ENCODE measurements at places on chromosomes 6 and 20.

DNA sequence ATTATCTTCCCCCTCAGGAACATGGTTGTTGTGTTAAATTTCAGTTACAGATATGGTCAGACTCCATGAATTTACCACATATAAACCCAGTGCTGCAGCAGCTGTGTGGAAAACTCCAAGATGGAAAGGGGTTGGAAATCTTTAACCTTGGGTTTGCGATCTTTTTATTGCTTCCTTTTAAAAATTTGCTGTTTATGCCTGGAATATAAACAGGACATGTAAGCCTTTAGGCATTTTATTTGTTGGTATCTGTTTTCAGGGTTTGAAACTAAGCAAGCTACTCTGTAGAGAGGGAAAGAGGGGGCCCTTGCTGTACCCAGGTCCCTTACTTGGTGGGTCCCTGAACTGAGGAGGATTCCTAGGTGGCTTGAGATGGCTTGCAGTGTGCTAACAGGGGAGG is 778 bp downstream of the PKIG start:
- DNase-seq, result no peak

DNA sequence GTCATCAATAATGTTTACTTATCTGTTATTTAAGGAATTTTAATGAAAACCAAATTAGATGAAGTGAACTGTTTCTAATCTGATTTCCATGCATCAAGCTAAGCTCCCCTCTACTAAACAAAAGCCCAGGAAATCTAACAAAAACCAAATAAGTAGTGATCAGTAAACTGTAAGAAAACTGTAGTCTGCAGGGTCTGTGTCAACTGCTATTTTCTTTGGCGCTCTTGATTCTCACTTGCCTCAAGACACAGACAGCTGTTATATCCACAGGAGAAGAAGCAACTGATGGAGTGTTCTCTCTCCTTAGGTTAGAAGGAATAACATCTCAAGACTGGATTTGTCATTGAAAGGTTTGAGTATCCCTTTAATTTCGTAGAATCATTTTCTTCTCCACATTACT is 293.5 kb downstream of the PHF3 start:
- DNase-seq, result no peak

DNA sequence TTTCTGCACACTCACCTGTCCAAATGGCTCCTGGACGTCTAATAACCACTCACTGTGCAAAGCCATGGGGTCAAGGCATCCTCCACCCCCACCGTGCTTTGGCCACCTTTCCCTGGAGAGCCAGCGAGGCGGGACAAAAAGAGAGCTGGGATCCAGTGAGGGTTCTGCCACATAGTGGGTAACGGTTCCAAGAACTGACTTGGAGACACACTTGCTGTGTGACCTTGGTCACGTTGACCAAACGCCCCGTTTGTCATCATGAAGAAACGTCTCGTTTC is 287.2 kb downstream of the TFAP2C start:
- DNase-seq, result no peak

DNA sequence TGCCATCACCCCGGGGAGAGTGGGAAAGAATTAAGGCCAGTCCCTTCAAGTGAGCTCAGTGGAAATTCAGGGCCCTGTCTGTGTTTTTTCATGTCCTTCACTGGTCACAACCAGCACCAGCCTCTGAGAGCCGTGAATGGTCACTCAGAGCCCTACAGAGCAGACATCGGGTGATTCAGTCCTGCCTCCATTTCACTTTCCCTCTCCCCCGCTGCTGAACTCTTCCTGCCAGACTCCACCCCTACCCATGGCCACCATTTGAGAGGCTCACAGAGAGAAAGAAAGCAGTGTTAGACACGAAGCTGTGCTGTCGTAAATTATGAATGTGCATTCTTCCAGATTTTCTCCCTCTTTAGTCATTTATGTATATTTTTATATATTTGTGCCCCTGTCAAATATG is 5.4 kb downstream of the R3HDML start:
- DNase-seq, result no peak

DNA sequence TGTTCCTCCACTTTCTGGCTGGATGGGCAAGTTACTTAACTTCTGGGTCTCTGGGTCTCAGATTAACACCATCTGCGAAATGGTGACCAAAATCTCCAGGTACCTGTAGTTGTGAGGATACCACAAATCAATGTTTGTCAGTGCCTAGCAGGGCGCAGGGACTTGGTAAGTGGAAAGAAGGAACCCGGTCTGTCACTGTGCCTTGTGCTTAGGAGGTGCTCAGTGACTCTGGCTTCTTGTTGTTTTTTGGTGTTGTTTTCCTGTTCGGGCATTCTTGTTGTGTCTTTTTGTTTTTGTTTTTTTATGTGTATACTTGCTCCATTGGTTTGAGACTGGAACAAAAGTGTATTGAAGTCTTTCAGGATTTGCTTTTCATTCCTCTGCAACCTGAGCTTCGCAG is 17.8 kb downstream of the TM9SF4 start:
- DNase-seq, result no peak

GRCh38 chr20:18188434-18188833 is 50.8 kb downstream of the KAT14 start:
- no peak for DNase-seq

DNA sequence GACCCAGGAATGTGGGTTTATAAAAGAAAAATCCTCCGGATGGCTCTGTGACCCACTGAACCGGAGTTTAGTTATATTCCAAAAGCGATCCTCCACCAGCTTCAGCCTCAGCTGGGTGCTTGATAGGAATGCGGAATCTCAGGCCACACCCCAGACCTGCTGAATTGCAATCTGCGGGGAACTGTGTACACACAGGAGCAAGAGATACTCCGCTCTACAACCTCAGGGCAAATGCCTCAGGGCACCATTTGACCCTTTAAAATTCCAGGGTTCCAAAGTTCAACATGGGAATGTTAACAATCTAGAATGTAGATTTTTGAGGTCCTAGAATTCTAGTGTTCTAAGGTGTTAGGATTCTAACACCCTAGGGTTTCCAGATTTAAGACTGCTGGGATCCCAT is 10.8 kb downstream of the BPIFA2 start:
- no peak for DNase-seq

DNA sequence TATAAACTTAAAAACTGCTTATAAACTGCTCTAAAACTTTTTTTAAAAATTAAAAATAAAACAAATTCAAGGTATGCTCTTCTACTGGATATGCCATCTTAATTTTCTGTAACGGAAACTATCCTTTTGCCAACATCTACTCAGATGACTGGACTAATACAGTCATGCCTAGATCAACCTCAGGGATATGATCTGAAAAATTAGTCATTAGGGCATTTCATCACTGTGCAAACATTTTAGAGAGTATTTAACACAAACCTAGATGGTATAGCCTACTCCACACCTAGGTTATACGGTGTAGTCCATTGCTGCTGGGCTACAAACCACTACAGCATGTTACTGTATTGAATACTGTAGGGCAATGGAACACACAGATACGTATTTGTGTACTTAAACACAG is 64.8 kb downstream of the TRIM27 start:
- no peak for DNase-seq

GRCh38 chr6:157213426-157213825 is 109.9 kb downstream of the TMEM242 start:
- no peak for DNase-seq

DNA sequence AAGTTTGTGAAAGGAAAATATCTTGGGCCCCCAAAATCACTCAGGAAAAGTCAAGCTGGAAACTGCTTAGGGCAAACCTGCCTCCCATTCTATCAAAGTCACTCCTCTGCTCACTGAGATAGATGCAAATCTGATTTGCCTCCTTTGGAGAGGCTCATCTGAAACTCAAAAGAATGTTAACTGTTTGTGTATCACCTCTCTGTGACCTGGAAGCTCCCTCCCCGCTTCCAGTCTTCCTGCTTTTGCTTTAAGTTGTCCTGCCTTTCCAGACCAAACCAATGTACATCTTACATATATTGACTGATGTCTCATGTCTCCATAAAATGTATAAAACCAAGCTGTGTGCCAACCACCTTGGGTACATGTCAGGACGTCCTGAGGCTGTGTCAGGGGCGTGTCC is 331.4 kb upstream of the QKI start:
- no peak for DNase-seq

DNA sequence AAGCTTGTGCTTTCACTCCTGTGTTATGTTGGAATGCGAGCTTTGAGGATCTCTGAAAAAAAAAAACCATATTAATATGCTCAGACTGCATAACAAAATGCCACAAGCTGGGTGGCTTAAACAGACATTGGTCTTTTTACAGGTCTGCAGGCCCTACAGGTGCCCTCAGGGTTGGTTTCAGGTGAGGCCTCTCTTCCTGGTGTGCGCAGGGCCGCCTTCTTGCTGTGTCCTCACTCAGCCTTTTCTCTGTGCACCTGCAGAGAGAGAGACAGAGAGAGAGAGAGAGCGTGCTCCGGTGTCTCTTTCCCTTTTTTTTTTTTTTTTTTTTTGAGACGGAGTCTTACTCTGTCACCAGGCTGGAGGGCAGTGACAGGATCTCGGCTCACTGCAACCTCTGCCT is 114.1 kb upstream of the SNX9 start:
- no peak for DNase-seq

DNA sequence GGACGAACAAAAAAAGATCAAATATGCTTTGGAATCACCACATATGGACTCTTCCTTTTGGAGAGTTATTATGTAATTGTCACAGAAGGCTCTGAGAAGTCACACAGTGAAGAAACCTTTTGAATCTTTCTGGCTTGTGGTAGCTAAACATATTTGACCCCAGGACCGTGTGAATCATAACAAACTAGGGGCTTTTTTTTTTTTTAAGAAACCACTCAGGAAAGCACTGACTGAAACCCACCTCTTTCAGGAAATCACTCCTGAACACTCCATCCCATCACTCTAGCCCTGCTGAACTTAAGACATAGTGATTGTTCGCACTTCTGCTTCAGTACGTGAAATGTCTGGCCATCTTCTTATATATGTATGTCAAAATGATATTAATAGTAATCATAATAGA is 495.9 kb upstream of the ARID1B start:
- no peak for DNase-seq

DNA sequence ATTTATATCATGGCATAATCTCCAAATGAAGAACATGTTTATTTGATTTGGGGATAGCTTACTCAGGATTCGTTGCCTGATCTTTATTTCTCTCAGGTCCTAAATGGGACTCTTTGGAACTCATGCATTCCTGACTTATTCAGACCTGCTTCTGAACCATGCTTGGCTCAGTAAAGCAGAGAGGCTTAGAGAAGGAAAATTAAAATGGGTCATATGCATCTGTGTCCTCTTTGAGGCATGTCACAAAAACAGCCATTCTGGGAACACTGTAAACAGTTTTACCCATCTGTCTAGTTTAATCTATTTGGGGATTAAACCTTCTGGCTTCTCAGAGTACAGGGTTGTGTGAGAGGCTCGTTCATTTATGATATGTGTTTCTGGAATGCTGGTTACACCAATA is 1017.3 kb downstream of the KIF16B start:
- no peak for DNase-seq

- no peak for DNase-seq
These were observed 33.7 kb downstream of the CYP24A1 start for GRCh38 chr20:54140067-54140466.

DNA sequence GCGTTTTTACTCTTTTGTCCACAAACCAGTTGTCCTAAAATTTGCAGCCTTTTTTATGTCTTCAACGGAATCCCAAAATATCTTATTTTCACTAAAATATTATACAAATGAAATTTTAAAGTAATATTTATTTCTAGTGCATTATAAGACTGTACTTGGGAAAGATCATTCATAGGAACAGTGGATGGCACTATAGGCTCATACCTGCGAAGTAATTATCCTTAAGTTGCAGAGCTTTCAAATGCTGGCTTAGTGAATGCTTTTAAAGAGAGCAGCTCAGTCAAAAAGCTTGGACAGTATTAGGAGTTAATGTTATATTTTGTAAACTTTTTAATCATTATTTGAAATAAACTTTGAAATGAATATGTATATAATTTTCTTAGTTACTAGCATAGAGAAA is 254.9 kb downstream of the CDKAL1 start:
- no peak for DNase-seq

DNA sequence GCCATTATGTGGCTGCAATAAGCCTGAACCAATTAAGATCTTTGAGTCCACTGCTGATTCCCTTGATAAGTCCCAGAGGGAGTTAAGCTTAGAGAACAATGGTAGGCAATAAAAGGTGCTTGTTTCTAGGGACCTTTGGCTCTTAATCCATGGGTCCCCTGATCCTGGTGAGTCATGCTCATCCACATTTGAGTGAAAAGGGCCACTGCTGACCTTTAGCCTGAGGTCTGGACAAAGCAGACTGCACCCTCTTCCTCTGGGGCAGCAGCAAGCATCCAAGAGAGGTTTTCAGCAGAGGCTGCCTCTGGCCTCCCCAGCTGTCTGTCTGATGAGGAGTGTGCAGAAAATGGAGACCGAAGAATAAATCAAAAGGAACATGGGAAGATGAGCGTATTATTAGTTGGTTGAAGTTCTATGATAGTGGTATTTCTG is 16.1 kb upstream of the SCGN start:
- DNase-seq, result no peak

- DNase-seq, result no peak
These were observed 96.5 kb upstream of the AHI1 start for GRCh38 chr6:135594000-135594399.

DNA sequence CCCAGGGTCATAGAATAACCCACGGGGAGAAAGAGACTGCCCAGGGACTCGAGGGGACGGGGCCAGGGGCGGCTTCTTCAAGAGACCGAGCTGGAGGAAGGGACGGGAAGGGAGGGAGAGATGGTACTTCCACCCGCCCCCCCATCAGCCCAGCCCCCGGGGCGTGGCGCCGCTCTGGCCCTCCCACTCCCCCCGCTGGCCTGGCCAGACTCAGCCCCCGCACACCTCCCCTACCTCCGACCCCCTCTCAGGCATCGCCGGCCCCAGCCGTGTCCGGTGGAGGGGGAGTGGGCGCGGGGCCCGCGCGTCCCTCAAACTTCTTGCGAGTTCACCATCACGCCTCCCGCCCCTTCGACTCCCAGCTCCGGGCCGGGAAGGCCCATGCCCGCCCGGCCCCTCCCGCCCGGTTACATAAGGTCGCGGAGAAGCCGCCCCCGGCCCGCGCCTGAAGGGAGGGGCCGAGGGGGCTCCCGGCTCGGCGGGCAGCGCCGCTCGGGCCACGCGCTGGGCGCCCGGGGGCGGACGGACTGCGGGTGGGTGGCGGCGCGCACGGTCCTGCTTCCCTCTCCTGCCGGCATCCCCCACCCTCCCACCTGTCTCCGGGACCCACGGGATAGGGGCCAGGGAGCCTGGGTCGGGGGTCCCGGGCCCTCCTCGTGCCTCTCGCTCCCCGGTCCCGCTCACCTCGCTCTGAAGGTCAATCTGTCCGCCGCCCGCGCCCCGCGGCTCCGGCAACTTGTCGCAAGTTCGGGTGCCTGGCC is 562 bp downstream of the TFEB start:
- peak; percentile 66 for DNase-seq

- no peak for DNase-seq
These were observed 384.0 kb downstream of the SAMD5 start for GRCh38 chr6:147892476-147892875.

- DNase-seq, result no peak
These were observed 987 bp downstream of the TMEM181 start for GRCh38 chr6:158560836-158561320.

- DNase-seq, result no peak
These were observed 95.3 kb upstream of the SGK1 start for GRCh38 chr6:134413241-134413643.

GRCh38 chr20:52012079-52012478 is 179.5 kb downstream of the ZFP64 start:
- DNase-seq, result no peak

GRCh38 chr6:115415378-115415777 is 645.3 kb downstream of the FRK start:
- no peak for DNase-seq

Data from endothelial cell (in vitro differentiated cells).